ENCODE measurements at places on chromosomes 3 and 15.
A peak's percentile ranks its signal among the peaks of the same experiment; 100 is the strongest.

GRCh38 chr15:39298271-39298962 is 282.5 kb upstream of the THBS1 start:
- no peak for DNase-seq

DNA sequence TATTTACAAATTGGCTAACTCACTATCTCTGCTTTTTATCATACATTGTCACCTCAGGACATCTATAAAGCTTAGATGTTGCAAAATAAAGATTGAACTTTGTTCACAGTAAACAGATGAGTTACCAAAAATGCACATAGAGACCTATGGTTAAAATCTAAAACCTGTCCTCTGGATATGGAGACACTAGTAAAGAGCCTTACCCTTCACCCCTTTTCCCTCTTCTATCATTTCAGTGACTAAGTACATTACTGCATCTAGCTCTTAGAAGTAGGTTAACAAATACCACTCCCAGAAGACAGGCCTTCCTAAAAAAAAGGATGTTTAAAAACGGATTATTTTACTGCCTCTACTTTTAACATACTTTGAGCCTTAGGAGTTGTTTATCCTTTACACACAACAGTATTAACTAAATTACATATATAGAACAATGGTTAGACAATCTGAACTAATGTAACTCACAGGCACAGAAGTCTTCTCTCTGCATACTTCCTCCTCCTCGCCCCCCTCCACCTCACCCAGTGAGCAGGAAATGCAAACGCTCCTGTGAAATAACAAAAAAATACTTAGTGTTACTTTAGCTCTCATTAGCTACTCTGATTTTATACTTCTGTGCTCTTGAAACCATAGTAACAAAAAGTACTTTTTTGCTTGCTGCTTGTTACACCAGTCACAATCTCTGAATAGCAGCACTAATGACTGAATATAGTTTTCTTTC is 23.3 kb downstream of the IREB2 start:
- DNase-seq: no peak

- no peak for DNase-seq
Measured at GRCh38 chr3:12487336-12487735, 3.1 kb downstream of the TSEN2 start.

DNA sequence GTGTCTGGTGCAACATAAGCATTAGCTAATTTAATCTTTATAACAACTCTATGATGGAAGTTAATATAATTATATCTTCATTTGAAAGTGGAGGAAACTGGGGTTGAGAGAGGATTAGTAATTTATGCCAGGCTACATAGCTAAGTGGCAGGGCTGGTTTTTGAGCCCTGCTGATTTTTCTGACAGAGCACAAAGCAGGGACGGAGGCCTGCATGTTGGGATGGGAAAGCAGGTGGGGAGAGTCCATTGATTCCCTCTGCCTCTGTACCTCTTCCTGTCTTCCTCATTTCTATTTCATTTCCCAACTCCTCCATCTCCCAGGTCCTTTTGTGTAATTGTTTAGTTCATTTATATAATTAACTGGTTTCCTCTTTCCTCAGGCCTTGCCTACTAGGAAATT is 251.6 kb upstream of the ZPLD1 start:
- DNase-seq: no peak

- DNase-seq: no peak
Measured at GRCh38 chr15:52668133-52668532, 11.1 kb downstream of the ATOSA start.

DNA sequence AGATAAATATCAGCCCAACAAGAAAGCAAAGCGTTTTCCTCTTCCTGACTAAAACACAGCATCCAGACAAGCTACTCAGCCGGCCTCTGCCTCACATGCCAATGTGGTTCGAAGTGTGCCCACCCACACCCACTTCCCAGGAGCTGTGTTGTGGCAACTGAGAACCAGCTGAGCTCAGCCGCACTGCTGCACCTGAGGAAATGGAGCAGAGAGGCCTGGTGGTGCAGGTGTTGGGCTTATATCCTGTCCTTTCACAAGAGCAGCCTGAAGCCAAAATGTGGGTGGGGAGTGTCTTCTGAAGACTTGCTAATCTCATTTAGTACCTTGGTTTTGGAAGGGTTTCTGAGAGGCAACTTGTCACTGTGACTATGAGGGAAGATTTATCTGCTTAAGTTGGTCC is 23.0 kb upstream of the RETNLB start:
- peak; percentile 28 for DNase-seq

DNA sequence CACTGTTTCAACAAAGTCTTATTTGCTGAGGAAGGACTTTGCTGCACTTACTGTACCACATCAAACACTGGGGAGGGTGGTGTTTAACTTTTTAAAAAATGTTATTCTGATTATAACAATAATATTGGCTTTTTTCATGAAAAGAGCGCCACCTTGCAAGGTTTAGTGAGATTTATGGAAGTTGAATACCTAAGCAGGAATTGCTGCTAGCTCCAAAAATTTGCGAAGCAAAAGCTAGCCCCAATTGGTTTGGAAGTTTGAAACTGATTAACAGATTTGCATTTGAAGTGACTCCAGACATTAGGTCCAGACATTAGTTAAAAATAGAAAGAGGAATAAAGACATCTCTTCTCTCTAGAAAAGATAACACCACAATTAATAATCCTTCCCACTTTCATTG is 6.7 kb downstream of the ZIC1 start:
- no peak for DNase-seq

DNA sequence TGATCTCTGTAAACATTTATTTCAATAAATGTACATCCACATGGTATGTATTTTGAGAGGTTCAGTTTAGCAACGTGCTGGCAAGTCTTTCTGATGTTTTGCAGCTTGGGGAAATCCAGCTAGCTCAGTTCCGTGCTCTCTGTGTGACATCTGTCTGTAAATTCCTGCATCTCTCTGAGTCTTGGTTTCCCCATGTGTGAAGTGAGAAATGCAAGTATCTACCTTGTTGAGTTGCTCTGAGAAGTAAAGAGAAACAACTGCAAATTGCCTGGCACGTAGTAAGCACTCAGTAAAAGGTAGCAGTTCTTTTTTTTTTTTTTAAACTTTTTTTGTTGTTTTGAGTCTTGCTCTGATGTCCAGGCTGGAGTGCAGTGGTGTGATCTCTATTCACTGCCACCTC is 30.2 kb upstream of the MORF4L1 start:
- no peak for DNase-seq
